Stimulated activated CD8-positive, alpha-beta memory T cell treated with anti-CD3 and anti-CD28 coated beads, Interleukin-12 subunit alpha, Interleukin-12 subunit beta, amount 100 ng/mL, for 1 hour (primary cell): ENCODE measurements at places on chromosomes 4 and X.

DNA sequence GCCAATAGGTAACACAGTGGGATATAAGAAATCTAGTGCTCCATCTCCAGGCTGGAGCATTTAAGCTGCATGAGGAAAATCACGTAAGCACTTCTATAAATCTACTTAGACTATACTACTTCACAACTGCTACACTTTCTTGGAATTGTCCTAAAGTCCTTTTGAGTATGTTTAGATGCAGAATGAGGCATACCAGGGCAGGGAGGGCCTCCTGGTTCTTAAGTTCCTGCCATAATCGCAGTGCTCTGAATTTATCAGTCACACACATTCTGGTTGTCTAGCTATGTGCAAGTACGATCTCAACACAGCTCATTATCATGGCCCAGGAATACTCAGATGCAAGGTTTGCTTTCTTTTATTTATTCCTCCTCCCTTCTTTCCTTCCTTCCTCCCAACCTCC, 130.3 kb downstream of the GUCY2F start:
- DNase-seq = no peak

DNA sequence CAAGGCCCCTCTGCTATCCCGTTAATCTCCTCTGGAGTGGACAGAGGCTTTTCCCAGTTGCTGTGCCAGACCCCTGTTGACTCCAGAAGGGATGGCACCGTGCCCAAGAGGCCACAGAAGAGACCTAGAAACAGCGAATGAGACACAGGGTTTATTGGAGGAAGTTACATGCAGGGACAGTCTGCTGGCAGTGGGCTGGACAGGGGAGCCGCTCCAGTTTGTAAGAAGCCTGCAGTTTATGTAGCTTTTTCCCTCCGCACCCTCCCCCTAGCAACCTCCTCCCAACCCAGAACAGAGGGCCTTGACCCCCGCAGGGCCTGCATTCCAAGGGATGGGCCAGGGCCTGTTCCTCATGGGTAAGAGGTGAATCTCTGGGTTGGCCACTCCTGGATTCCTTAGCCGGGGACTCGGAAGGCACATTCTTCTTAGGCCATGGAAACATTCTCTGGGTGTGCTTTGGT, 216.8 kb upstream of the PSAPL1 start:
- no peak for DNase-seq

GRCh38 chr4:55066018-55066417, 59.4 kb downstream of the KDR start:
- no peak for DNase-seq

DNA sequence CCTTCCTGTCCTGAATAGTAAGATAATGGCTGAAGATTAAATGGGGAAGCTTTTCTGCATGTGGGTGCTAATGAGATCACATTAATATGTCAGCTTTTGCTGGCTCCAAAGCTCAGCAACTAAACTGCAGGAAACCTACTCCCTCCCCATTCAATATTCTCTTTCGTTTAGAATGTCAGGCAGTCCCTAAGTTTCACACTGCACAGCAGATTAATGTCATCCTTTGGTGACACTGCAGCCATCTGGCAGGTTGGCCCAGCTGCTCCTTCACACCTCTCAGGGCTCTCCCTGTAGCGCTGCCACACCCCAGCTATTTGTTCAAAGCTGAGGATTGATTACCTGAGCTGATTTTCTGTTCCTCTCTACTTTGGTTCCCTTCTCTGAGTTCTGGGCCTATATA, 110.5 kb downstream of the KDR start:
- DNase-seq = no peak

DNA sequence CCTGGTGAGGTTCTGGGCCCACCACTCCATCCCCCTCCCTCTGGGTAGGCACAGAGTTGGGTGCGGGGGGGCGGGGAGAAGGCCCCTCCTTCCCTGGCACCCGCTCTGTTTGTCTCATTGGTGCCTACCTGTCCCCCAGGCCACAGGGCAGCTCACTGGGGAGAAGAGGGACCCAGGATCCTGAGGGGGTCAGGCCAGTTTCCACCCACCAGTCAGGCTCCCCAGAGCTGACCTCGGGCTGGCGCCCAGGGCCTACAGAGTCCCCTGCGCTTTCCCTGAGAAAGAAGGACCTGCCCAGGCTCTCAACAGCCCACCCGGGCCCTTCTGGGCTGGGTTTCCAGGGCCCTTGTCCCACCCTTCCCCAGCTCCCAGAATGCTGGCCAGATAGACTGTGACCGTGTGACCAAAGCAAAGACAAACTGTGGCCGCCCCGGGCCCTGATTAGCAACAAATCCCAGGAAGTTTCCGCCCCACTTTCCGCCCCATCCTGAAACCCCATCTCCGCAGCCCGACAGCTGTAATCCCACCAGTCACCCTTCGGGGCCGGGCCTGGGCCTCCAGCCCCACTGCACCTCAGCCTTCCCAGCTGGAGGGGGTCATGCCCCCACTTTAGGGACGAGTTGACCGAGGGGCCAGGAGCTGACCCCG, 33.8 kb upstream of the FGFR3 start:
- no peak for DNase-seq

DNA sequence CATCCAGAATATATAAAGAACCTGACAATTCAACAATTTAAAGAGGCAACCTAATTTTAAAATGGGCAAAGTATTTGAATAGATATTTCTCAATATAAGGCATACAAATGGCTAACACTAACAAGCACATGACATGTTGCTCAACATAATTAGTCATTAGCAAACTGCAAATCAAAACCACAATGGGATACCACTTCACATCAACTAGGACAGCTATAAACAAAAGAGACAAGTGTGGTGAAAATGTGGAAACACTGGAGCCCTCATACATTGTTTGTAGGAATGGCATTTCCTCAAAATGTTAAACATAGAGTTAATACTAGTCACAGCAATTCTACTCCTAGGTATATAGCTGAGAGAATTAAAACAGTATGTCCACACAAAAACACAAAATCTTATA, 96.7 kb downstream of the CORIN start:
- DNase-seq = no peak

- no peak for DNase-seq
Measured at GRCh38 chr4:173502282-173502681, 27.7 kb downstream of the HAND2 start.

DNA sequence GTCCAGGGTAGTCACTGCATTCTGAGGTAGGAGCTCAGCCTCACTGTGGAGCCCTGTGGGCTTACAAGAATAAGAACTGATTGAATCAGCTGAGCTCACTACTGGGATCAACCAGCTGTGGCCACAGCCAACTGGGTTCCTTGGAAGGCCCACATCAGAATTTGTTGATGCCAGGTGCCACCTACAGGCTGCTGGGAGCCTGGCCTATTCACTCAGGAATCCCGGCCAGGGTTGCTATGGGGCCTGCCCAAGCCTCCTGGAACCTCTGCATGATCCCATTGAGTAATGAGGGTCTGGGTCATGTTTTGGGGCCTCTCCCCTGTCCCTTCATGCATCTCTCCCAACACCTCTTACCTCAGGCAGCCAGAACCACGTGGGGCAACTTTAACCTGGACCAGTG, 53.9 kb upstream of the KIAA1210 start:
- DNase-seq = no peak

GRCh38 chr4:24912252-24913118, at the start of gene CCDC149:
Gene CCDC149 (minus strand): TSS chr4:24913042. CDS start chr4:24912864, 178 bp downstream.
- DNase-seq = no peak

- DNase-seq = no peak
Measured at GRCh38 chr4:7722766-7723387, 216.8 kb downstream of the AFAP1 start.

GRCh38 chrX:68665502-68665901, 18.0 kb downstream of the STARD8 start:
- DNase-seq = no peak

- DNase-seq = no peak
Measured at GRCh38 chr4:74189331-74190043, 31.6 kb downstream of the MTHFD2L start.

DNA sequence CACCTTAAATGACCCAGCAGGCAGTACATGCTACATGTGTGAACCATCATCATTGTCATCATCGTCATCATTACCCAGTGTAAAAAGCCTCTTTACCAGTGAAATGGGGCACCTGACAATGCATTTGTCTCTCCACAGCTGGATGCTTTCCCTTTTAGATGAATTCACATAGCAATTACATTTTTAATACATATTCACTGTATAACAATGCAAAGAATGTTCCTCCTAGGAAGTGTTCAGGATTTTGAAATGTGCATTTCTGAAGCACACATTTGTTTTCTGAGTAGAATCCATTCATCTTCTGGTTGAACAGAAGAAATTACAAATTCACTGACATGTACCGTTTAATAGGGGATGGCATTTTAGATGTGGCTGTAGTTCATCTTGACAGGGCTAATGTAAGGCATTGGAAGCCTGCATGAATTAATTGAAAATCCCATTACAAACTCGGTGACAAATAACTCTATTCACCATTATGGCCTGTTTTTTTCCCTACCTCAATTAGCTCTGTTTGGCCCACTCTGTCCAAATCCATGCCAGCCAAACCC, 111.1 kb downstream of the SH3RF1 start:
- no peak for DNase-seq

DNA sequence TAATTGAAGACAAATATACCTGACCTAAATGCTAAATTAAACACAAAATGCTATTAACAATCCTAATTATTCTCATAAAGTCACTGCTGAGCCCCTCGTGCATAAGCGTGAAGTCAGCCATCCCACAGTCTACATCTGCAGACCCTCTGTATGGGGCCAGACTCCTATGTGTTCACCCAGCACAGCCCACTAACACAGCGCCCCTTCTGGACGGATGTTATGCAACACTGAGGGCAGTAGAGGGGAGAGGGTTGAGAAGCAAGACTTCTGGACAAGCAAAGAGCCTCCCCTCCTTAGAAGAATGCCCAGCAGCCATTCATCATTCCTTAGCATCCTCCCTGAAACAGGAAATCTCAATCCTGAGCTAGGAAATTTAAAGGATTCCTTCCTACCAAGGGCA, 7.9 kb downstream of the TRPC3 start:
- DNase-seq = no peak

DNA sequence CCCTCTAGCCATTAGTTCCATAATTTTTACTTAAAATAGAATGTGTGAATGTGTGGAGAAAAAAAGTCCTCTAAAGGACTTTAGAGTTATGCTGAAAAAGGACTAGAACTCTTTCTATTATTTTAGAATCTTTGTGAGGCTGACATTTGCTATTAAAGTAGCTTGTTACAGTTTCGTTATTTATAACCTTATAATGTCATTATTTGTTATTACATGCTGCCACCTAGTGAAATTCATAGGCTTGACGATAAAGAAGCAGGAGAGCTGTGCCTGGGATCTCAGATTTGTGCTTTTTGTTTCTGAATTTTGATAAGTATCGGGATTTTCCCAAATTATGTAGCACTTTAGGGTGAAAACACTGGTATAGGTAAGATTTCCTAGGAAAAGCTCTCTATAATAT, 38.5 kb upstream of the TAPT1 start:
- no peak for DNase-seq

DNA sequence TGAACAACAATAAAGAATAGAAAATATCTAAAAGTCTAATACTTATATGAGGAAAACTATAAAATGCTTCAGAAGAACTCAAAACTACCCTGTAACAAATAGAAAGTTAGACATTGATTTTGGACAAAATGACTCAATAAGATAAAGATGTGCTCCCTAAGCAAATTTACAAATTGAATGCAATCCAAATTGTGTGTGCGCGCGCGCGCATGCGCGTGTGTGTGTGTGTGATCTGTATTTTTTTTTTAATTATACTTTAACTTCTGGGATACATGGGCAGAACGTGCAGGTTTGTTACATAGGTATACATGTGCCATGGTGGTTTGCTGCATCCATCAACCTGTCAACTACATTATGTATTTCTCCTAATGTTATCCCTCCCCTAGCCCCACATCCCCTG, 320.8 kb upstream of the INTU start:
- no peak for DNase-seq

- no peak for DNase-seq
Measured at GRCh38 chrX:29172880-29173279, 585.6 kb downstream of the IL1RAPL1 start.

- DNase-seq = no peak
Measured at GRCh38 chr4:156261230-156261629, 307.6 kb upstream of the CTSO start.

DNA sequence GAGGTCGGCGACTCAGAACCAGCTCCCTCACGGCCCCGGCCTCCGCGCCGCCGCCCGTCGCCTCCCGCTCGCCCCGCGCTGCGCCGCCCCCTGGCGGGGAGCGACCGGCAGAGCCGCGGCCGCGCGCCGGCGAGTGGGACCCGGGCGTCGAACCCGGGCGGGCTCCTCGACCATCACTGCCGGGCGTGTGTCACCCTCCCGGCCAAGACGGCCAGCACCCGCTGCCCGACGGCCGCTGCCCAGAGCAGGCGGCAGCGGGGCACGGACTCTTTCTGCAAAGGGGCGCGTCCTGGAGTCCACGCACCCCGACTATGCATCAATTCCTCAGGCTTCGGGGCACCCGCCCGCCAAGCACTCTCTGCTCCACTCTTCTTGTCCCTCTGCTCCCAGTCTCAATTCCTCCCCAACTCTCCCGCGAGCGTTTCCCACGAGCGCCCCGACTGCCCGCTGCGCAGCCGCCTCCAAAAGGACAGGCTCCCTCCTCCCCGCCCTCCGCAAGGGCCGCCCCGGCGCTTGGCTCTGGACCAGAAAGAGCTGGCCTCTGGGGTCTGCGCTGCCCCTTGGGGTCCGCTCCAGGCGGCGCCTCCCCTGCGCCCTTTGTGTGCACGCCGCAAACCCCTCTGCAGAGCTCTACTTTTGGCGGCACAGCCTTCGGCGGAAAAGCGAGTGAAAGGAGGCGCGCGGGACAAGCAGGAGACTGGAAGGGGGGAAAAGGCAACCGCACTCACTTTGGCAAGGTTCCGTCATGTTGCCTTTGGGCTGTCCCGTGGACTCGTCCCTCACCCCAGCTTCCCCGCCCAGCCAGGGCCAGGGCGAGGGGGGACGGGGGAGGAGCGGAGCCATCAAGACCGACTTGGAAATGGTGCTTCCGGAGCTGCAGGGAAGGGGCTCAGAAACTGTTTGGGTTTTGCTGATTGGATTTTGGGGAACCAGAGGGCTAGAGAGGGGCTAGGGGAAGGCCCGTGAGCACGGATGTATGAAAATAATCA, 1.0 kb downstream of the PDE5A start:
- DNase-seq = peak; percentile 31

GRCh38 chr4:96677499-96677898, 837.6 kb downstream of the PDHA2 start:
- DNase-seq = no peak

- no peak for DNase-seq
Measured at GRCh38 chrX:26999634-27000033, 463.5 kb downstream of the PPP4R3C start.
